ENCODE measurements at places on chromosomes 1 and 21.

GRCh38 chr1:21539933-21540332 is 30.7 kb downstream of the ALPL start:
- no peak for DNase-seq

- DNase-seq, result no peak
These were observed 397.9 kb downstream of the HHAT start for GRCh38 chr1:210726621-210727020.

- DNase-seq, result no peak
These were observed 1.4 kb downstream of the BCL10 start for GRCh38 chr1:85274969-85275453.

DNA sequence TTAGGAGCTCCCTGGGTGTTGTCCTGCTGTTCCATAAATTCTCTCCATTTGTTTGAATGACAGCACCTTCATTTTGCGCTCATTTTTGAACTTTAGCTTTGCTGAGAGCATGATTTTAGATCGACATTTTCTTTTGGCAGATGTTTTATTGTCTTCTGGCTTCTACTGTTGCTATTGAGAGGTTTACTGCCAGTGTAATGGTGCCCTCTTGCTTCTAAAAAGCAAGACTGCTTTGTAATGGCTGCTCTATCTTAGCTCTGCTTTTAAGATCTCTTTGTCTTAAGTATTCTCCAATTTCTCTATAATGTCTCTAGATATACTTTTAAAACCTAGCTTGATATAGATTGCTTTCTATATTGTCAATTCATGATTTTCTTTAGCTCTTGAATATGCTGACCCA is 27.8 kb downstream of the THEM4 start:
- DNase-seq, result no peak

- no peak for DNase-seq
These were observed 45.3 kb downstream of the KCNC4 start for GRCh38 chr1:110255392-110255787.

DNA sequence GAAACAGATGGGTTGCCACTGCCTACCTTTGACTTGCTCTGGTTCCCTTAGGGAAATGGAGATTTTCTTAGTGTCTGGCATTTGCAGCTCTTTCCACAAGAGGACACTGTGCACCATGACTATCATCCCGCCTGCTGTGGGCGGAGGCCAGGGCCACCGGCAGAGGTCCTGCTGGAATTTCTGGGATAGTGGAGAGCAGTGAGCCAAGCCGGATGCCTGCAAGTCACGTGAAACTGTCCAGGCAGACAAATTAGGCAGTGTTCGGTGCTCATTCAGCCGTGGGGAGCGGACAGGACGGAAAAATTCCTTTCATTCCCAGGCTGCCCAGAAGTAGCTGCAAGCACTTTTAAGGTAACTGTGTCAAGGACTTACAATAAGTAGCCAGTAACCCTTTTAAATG is 43.4 kb downstream of the IGSF5 start:
- no peak for DNase-seq

DNA sequence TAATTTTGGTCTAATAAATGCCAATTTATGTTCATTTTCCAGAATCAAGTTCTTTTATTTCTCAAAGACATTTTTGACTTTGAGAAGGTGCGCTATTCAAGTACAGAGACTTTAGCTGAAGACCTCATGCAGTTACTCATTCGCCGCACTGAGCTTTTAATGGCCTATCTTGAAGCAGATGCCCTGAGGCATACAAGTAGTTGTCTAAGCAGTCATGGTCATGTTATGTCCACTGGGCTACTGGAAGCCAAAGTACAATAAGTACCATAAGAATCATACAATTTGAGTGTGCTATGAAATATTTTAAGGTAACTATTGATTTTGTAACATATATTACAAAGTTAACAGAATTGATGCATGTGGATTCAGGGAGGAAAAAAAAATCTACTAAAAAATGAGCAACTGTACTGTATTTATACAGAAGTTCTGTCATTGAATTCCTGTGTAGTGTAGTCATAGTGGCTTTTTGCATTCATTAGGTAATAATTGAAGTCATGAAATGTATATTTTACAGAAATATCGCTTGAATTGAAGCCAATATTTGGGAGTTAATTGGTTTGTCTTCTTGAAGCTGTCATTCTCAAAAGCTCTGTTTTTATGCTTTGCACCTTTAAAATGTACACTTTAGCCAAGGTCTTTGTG is 13.5 kb upstream of the NEXN start:
- no peak for DNase-seq

DNA sequence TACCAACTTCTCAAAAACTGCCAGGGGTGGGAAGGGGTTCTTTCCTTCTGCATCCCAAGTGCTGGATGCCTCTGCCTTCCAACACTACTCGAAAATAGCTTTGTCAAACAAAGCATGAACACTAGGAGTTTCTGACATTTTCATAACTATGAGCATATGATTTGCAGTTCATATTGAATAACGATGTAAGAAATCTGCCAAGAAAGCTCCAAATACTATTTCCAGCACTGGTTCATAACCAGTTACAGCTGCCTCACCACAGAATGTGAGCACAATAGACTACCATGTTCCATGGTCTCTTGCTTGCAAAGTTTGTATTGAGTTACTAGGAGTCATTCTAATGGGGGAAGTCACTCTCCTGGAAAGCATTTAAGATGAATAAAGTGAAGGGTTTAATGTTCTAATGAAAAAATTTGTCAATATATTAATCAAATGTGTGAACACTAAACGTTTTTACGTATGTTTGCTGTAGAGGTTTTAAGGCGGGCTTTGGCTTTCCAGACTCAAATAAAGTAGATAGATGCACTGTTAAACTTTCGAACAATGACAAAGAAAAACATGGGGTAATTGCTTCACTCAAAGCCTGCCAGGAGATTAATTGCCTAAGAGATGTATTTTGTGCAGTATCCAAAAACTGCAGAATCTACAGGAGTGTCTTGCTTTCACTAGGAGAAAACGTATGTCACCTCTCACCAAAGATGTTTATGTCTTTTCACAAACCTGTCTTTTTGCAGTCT is 78.6 kb upstream of the UBE2U start:
- no peak for DNase-seq

GRCh38 chr1:206447792-206448191 is 22.5 kb upstream of the IKBKE start:
- DNase-seq, result no peak

- DNase-seq, result no peak
These were observed 4.7 kb upstream of the SLC19A1 start for GRCh38 chr21:45546636-45547544.

DNA sequence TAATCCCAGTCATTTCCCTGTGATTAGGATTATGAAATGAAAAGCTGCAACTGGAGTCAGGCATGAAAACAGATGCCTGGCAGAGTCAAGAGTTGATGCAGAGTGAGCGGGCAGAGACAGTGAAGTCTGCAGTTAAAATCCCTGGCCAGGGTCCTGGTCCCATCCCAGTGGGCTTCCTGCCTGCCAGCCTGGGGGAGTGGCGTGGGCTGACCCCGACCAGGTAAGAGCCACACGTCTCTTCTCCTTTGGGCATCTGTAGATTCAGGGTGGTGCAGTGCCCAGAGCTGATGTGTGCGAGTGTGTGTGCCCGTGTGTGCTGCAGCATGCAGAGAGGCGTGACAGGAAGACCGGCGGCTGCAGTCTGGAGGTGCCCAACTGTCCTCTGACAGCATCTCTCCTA is 6.2 kb upstream of the KIAA1614 start:
- no peak for DNase-seq

DNA sequence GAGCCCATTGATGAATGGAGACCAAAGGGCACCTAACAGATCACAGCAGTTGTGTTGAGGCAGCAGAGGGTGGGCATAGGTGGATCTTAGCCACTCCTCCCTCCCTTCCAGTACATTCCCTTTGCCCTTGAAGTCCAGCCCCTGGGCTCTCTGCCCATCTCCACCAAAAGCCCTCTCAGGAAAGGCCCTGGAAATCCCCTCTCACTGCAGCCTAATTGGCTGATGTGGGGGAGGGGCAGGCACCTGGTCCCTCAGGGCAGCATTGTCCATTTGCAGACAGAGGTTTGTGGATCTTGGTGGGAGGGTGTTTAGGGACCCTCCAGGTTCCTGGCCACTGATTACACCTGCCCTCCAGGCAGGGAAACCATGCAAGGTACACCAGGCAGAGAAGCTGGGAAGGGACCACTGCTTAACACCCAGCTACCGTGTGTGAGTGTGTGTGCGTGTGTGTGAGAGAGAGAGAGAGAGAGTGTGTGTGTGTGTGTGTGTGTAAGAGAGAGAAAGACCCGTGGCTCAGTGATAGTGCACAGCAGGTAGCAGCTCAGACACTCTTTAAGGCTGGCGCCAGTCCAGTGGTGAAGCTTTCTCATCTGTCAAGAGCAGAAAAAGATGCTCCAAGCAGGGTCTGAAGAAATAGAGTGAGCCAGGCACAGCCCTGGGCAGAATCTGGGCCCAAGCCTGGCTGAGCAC is 71.1 kb downstream of the MATN1 start:
- no peak for DNase-seq

- DNase-seq, result peak; percentile 54
These were observed 855 bp upstream of the IVNS1ABP start for GRCh38 chr1:185317886-185318310.

GRCh38 chr1:39799770-39800470 is 11.3 kb upstream of the BMP8B start:
- DNase-seq, result peak; percentile 39

- DNase-seq, result no peak
These were observed 21.3 kb downstream of the OVAAL start for GRCh38 chr1:180579961-180580611.

DNA sequence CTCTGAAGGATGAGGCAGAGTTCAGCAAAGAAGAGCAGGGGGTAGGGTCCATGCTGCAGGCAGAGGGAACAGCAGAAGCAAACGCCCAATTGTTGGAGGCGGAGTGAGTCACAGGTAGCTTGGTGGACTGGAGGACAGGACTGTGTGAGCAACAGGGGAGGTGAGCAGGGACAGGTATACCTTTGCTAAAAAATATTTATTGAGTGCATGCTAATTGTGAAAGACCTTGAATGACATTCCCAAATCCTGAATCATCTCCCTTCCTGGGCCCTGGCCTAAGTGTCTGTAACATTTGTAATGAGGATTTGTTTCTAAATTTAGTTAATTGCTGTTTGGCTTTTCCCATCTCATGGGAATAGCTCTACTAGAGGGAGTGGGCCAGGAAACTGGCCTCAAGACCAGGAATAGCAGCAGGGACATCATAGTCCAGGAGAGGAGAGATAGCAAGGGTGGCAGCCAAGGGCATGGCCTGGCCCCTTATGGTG is 123.7 kb downstream of the FOXD2 start:
- no peak for DNase-seq

DNA sequence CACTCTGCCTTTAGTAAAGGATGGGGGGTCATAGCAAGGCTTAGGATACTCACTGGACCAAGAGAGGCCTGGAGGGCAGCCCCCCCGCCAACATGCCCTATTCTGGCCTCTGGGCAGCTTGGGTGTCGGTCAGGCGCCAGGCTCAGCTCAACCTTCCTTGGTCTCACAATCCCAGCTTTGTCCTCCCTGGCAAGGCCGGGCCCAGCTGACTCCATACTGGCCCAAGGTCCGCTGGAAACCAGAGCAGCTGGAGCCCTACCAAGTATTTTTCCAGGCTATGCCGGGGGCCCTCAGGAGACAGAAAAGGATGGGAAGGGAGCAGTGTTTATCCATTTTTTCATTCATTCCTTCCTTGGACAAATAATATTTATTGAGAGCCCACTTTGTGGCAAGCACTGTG is 6.2 kb downstream of the FBXO2 start:
- no peak for DNase-seq

- DNase-seq, result no peak
These were observed 16.9 kb upstream of the PLA2G4A start for GRCh38 chr1:186811892-186812291.

DNA sequence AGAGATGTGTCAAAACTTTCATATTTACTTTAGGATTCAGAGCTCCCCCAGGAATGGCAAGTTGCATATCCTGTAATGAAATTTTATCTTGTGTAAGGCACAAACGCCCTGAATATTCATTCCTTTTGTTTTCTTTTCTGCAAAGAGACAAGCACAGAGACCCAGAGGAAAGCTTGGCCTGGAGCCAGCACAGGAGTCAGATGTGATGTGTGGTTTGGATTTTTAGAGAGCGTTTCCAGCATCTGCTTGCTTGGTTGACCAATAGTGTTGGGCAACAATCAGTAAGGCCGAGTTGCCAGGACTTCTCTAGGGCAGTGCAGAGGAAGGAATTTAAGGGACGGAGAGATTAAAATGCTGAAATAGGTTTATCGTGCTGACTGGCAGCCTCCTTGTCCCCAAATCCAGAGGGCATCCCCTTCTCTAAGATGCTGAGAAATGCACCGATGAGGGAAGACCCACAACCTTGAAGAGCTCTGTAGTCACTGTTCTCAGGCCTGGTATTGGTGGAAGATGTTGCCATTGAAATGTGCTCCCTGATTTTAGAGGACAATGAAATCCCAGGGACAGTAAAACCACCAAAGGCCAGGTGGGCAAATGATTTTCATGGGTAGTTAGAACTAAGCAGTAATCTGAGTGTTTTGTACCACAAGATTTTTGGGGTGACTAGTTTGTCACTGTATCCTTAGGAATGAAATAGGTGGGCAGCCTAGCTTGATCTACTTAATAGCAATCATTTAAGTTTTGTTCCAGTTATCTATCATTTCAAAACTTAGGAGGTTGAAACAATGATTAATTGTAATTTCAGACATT is 37.9 kb upstream of the RHOU start:
- no peak for DNase-seq

- no peak for DNase-seq
These were observed 5.0 kb upstream of the SLC41A1 start for GRCh38 chr1:205817988-205818387.

DNA sequence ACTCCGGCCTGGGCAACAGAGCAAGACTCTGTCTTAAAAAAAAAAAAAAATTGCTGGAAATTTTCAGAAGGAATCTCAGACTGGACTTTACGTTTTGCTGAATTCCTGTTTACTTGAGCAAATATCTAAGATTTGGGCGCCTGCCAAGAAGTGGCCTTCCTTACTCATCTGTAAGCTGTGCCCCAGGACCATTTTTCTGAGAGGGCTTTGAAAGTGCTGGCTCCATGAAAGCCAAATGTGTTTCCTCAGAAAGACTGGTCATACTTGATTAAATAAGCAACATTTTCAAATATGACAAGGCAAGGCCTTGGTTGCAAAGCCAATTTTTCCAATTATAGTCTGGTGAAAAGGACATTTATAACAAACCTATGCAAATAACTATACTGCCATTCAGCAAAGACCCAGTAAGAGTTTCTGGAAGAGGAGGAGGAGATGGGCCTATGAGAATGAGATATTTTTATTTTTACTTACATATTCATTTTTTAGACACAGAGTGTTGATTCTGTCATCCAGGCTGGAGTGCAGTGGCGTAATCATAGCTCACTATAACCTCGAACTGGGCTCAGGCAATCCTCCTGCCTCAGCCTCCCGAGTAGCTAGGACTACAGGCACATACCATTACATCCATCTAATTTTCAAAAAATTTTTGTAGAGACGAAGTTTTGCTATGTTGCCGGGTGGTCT is 56.3 kb upstream of the HTR1D start:
- no peak for DNase-seq

GRCh38 chr1:171142416-171143385 is 42.4 kb upstream of the FMO2 start:
- no peak for DNase-seq

All from activated CD8-positive, alpha-beta memory T cell treated with anti-CD3 and anti-CD28 coated beads for 4 hours (primary cell).